ENCODE measurements at places on chromosomes 11 and 22. TPM values are rescaled to one million over a fixed set of nuclear protein-coding genes. Genes with fewer than 3 reads are reported as not detected.

DNA sequence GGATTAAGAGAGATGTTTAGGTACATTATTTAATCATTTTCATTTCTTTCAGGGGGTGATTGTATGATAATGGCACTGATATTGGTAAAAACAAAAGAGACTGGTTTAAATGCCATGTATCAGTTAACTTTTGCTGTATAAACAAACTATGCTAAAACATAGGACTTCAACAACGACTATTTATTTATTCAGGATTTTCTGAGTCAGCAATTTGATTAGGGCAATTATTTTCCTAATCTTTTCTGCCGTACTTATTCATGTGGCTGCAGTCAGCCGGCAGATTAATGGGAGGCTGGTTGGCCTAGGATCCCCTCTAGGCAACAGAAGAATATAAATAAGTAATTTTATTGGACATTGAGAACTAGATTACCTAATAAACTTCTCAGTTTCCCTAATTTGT is 661.7 kb upstream of the RAG2 start:
- no peak for DNase-seq

RASGRP2 gene
- 10.0 TPM for total RNA-seq

- DNase-seq = no peak
Observed at GRCh38 chr11:37072538-37073055, 474.6 kb upstream of the RAG2 start.

KCNA4 gene
- total RNA-seq = under 0.01 TPM
